ENCODE measurements at places on chromosomes 12 and 14.
A peak's percentile ranks its signal among the peaks of the same experiment; 100 is the strongest.

- no peak for DNase-seq
Observed at GRCh38 chr12:2432856-2433255, 361.9 kb upstream of the FKBP4 start.

GRCh38 chr12:120039711-120040110 is 50.7 kb downstream of the BICDL1 start:
- DNase-seq = no peak

- DNase-seq = no peak
Observed at GRCh38 chr12:122366685-122367475, 55.6 kb downstream of the CLIP1 start.

DNA sequence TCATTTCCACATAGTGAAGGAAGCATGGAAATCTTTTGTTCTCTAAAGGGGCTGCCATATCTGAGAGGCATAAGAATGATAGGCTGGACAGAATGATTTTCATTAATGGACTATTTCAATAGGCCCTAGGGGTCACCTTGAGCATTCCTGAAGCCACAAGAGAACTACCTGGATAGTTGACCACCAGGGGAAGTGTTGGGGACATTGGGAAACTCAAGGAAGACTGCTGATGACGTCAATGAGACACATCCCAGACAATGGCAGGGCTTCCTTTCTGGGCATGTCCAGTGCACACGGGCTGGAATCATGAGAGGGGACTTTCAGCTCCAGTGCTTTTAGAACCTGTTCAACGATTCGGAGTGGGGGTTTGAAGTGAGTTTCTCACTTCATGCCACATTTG is 48.8 kb upstream of the CHST11 start:
- DNase-seq = no peak

DNA sequence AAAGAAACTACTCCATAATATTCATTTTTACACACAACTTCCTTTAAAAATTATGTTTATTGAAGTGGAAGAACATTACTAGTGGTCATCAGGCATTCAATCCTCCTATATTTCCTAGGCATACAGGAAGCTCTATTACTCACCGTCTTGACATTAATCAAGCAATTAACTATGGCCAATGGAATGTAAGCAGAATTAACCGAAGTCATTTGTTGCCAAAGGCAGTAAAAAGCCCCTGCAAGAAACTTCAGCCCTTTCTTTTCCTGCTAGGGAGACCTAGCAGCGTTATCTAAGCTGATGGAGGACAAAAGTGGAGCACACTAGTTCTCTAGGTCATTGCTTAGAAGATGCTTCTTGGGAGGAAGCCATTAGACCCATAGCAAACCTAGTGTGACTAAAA is 399.6 kb downstream of the KCNH5 start:
- DNase-seq = no peak

GRCh38 chr12:57229634-57230380 is at the start of gene SHMT2:
TSS of gene SHMT2 (plus strand) at chr12:57229711. CDS start at chr12:57229779, 68 bp downstream.
- DNase-seq = peak; percentile 94

DNA sequence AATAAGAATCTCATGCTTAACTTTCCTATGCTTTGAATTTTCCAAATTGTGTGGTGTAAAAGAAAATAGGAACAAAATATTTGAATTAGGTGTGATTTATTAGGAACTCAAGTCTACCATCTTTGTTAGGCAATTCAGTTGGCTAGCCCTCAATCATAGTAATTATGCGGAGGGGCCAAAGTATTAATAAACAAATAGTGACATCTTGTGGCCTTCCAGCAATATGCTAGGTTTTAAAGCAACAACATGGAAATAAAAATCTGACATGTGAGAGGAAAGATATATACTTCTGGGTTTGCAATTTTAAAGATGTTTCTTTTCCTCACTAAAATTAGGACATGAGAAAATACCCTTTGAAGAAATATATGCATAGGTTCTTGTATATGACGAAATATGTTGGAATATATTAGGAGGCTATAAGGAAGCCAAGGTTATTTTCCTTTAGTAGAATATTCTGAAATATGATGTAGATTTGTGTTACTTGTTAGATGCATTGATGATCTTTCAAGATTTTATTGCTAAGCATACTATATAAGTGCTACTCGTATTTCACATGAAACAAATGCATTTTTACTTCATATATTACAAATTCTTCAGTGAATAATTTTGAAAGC is 200.4 kb downstream of the PTPRO start:
- peak; percentile 64 for DNase-seq

GRCh38 chr12:50887191-50887590 is 44.5 kb downstream of the TMPRSS12 start:
- no peak for DNase-seq

DNA sequence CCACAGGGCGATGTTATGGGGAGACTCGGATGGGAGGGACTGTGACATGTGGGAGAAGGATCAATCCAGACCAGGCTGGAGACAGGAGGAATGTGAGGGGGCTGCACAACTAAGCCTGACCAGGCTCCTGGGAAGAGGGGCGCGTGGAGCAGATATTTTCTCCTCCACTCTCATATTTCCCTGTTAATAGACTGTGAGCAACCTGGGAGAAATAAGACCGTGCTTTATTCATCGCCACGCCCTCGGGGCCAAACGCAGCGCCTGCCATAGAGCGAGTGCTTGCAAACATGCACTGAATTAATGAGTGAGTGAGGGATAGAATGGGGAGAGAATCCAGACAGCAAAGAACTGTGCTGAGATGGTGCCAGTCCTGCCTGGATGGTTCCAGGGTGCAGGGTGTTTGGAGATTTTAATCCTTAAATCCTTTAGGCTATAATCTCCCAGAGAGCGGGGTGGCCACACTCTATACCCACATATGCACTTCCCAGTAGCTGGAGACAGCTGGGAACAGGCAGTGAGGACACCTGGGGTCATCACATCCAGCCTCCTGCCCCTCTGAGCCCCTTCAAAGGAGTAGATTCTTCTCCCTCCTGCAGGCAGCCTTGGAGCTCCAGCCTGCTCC is 13.6 kb upstream of the FAIM2 start:
- DNase-seq = no peak

DNA sequence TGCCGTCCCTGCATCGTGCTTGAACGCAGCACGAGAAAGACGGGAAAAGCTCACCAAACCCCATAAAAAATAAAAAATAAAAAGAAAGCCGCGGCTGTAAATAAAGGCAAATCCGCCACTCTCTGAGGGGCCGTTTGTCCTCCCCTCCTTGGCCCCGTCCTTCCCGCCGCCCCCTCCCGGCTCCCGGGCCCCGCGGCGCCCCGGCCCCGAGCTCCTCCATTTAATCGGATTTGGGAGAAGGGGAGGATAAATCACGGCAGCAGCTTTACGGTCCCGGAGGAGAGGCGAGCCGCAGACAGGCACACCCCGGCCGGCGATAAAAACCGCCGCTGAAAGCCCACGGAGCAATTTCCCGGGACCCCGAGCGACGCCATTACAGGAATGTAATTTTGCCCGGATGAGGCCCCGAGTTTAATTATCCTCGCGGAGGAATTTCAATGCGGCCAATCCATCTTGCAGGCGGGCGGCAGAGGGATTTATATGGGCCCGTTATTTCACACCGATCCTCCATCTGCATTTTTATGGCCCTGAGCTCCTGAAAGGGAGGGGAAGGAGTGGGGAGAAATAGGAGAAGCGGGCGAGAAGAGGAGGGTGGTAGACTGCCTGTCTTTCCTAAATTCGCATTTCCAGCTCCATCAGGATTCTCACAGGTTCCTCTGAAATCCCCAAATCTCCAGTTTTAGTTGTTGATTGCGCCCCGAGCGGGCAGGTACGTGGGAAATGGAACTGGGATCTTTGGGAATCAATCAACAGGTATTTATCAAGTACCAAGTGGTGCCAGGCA is 1.3 kb upstream of the ATP5MC2 start:
- DNase-seq = no peak

GRCh38 chr12:104347374-104348075 is 44.0 kb downstream of the EID3 start:
- no peak for DNase-seq

DNA sequence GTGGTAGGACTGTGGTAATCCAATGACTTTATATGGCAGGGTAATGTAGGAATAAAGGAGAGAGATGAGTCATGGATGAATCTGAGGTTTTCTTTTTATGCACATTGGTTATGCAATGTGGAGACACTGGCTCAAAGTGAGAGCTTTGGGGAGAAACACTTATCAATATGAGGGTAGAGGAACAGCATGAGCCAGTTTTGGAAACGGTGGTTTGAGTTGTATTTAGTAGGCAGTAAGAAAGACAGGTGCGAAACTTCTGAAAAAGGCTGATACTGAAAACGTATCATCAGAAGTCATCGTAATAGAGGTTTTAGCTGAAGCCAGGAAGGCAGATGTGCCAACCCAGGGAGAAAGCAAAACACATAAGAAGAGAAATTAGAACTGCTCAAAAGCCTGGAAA is 854.8 kb upstream of the SEL1L start:
- no peak for DNase-seq

DNA sequence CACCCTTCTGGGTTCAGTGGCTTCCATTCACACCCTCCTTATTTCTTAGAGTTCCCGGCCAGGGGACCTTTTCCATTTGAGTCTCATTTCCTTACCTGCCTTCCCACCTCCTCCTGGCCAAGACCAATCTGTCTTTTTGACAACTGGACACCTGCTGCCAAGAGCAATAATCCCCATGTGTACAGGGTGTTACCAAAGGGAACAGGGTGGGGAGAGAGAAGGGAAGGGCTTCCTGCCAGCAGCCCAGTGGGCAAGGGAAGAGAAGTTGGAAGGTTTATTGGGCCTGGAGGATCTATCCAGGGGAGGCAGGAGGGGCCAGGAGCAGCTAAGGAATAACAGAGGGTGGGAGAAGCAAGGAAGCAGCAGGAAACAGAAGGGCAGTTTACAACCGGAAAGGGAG is 346.2 kb downstream of the C12orf75 start:
- DNase-seq = peak; percentile 31

GRCh38 chr12:122825773-122826724 is 9.2 kb upstream of the HIP1R start:
- no peak for DNase-seq

GRCh38 chr14:71006200-71006563 is 98.9 kb downstream of the PCNX1 start:
- no peak for DNase-seq

DNA sequence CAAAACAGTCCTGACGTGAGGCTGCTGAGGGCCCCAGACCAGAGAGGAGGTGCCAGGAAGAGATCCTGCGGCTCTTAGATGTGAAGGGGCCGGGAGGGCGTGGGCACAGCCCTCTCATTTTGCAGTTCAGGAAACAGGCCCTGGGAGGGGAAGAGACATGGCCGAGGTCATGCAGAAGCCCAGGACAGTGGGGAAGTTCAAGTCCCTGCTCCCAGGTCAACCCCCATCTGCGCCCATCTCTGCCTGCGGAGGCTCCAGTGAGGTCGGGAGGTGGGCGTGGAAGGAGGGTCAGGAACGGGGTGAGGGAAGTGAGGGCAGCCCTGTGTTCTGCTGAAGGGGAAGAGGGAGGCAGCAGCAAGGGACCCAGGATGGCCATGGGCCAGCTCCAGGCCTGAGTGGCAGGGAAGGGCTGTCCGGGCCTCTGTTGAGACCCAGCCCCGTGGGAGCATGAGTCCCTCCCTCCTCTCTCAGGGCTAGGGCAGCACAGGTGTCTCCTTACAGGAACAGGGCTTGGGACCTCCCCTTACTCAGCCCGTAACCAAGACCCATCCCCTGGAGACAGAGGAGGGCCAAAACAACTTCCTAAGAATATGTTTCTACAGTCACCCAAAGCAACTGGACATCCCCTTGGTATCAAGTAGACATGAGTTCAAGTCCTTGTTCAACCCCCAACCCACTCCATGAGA is 90.8 kb downstream of the LGMN start:
- no peak for DNase-seq

DNA sequence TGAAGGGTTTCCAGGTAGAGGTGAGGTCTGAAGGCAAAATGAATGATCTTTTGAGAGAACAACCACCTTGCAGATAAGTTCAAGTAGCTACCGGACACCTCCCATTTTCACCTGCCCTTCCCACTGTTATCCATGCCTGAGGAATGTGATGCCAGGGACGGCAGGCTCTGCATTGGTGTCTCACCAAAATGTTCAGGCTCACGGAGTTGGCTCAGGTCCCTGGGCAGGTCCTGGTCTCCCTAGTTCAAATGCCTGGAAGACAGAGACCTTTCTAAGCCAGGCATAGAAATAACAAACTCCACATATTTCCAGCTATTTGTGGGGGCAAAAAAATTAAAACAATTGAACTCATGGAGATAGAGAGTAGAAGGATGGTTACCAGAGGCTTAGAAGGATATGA is 36.0 kb downstream of the TMEM63C start:
- no peak for DNase-seq
